ENCODE measurements at places on chromosomes 16 and 17. TPM values are rescaled to one million over a fixed set of nuclear protein-coding genes. Genes with fewer than 3 reads are reported as not detected.

The TEDC2 gene
- 3.6 TPM for total RNA-seq

The ABCC3 gene
- 270 TPM for total RNA-seq

The LGALS9B gene
- total RNA-seq, result 8.6 TPM

The HOXB1 gene
- not detected for total RNA-seq

The AGRP gene
- total RNA-seq, result not detected

The ODF4 gene
- not detected for total RNA-seq

The TSNAXIP1 gene
- not detected for total RNA-seq

The CYB5B gene
- total RNA-seq, result 76.3 TPM

The MARCHF10 gene
- not detected for total RNA-seq

The RNU2-1 gene
- total RNA-seq, result not detected

The LRRC75A gene
- 17.0 TPM for total RNA-seq

- DNase-seq, result no peak
- no peak overlapping the region for H3K4me3 ChIP-seq
- no peaks in the 10 kb centered on the region for H3K27me3 ChIP-seq
- no peaks in the 10 kb centered on the region for H3K36me3 ChIP-seq
These were observed 124.4 kb downstream of the SPACA3 start for GRCh38 chr17:33116021-33116551.

- H3K27me3 ChIP-seq, result no peaks in the 10 kb centered on the region
- no peaks in the 10 kb centered on the region for H3K36me3 ChIP-seq
- DNase-seq, result peak; percentile 50
These were observed 2.7 kb upstream of the SNX20 start for GRCh38 chr16:50683689-50684374.

DNA sequence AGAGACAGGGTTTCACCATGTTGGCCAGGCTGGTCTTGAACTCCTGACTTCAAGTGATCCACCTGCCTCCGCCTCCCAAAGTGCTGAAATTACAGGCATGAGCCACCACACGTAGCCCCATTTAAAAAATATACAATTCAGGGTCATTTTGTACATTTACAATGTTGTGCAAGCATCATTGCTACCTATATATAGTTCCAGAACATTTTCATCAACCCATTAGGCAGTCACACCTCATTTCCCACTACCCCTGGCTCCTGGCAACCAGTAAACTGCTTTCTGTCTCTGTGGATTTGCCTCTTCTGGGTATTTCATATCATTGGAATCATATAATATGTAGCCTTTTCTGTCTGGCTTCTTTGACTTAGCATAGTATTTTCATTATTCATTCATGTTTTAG lies 6.7 kb downstream of the LRRC36 start:
- no peaks in the 10 kb centered on the region for H3K36me3 ChIP-seq
- H3K4me3 ChIP-seq, result no peak overlapping the region
- H3K27ac ChIP-seq, result no peak overlapping the region
- no peaks in the 10 kb centered on the region for H3K4me1 ChIP-seq
- no peaks in the 10 kb centered on the region for H3K27me3 ChIP-seq

- DNase-seq, result peak; percentile 65
- H3K4me1 ChIP-seq, result peaks cover 15% of the 10 kb centered on the region
- H3K4me3 ChIP-seq, result peak overlapping the region; percentile 6
- peak overlapping the region; percentile 48 for H3K27ac ChIP-seq
- no peaks in the 10 kb centered on the region for H3K27me3 ChIP-seq
These were observed 22.2 kb upstream of the CYLD start for GRCh38 chr16:50719401-50720337.

GRCh38 chr16:89693289-89693731 lies 6.8 kb downstream of the CDK10 start:
- DNase-seq, result no peak
- H3K4me1 ChIP-seq, result peaks cover 25% of the 10 kb centered on the region
- H3K27me3 ChIP-seq, result no peaks in the 10 kb centered on the region
- no peak overlapping the region for H3K4me3 ChIP-seq
- no peak overlapping the region for H3K27ac ChIP-seq

GRCh38 chr16:48359983-48360382 lies 25.2 kb downstream of the SIAH1 start:
- H3K27me3 ChIP-seq, result no peaks in the 10 kb centered on the region
- peaks cover 6% of the 10 kb centered on the region for H3K36me3 ChIP-seq
- H3K4me3 ChIP-seq, result no peak overlapping the region
- no peak for DNase-seq
- H3K4me1 ChIP-seq, result peaks cover 1% of the 10 kb centered on the region

- peaks cover 10% of the 10 kb centered on the region for H3K36me3 ChIP-seq
- no peak overlapping the region for H3K27ac ChIP-seq
- peak; percentile 55 for DNase-seq
- H3K4me1 ChIP-seq, result no peaks in the 10 kb centered on the region
- H3K27me3 ChIP-seq, result no peaks in the 10 kb centered on the region
- H3K4me3 ChIP-seq, result no peak overlapping the region
These were observed 9.9 kb downstream of the CMTM2 start for GRCh38 chr16:66588981-66589713.

- H3K4me1 ChIP-seq, result peaks cover 16% of the 10 kb centered on the region
- no peak overlapping the region for H3K27ac ChIP-seq
- H3K4me3 ChIP-seq, result no peak overlapping the region
- no peak for DNase-seq
These were observed 10.8 kb downstream of the LYRM1 start for GRCh38 chr16:20911361-20911760.

- no peak for DNase-seq
- H3K27ac ChIP-seq, result no peak overlapping the region
- H3K4me3 ChIP-seq, result no peak overlapping the region
- peaks cover 7% of the 10 kb centered on the region for H3K4me1 ChIP-seq
- peaks cover 24% of the 10 kb centered on the region for H3K27me3 ChIP-seq
- no peaks in the 10 kb centered on the region for H3K36me3 ChIP-seq
These were observed 399.5 kb upstream of the TNRC6C start for GRCh38 chr17:77558846-77559626.

- no peak overlapping the region for H3K27ac ChIP-seq
- H3K4me1 ChIP-seq, result no peaks in the 10 kb centered on the region
- no peaks in the 10 kb centered on the region for H3K27me3 ChIP-seq
These were observed 254.1 kb upstream of the KCNJ16 start for GRCh38 chr17:69820876-69821473.

DNA sequence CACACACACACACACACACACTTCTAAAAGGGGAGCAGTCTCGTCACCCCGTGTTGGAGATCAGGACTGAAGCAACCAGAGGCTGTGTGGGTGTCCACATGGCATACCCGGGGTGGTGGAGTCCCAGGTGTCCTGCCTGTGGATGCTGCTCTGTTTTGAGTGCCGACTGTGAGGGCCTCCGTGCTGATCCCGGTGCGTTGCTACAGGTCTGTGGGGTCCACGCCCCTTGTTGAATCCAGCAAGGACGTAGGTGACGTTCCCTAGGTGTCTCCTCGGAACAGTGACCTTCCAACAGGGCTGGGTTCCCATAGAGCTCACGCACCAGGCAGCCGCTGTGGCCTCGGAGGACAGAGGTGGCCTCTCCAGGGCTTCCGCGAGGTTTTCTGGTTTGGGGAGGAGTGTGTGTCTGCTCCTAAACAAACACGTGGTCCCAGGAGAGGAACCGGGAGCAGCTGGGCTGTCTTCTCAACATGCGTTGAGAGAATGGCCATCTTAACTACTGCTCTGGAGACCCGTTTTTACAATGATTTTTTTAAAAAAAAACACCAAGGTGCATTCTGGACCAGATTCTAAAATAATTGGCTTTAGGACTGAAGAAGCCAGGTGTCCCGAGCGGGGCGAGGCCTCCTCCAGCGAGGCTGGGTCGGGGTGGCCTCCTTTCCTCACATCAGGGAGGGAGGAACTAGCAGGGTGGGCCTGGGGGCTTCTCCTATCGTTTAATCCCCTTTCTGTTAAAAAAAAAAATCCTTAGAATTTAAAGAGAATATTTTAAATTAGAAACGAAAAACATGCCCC lies 100.6 kb upstream of the ZNF750 start:
- H3K4me3 ChIP-seq, result no peak overlapping the region
- DNase-seq, result no peak
- H3K27ac ChIP-seq, result no peak overlapping the region
- H3K36me3 ChIP-seq, result peaks cover 91% of the 10 kb centered on the region

GRCh38 chr17:77131904-77132303 lies 8.9 kb upstream of the SEC14L1 start:
- H3K4me3 ChIP-seq, result no peak overlapping the region
- H3K36me3 ChIP-seq, result no peaks in the 10 kb centered on the region
- peak overlapping the region; percentile 30 for H3K27ac ChIP-seq

- H3K36me3 ChIP-seq, result no peaks in the 10 kb centered on the region
- DNase-seq, result no peak
- H3K27ac ChIP-seq, result no peak overlapping the region
These were observed 234.5 kb downstream of the NTN1 start for GRCh38 chr17:9255833-9256232.

DNA sequence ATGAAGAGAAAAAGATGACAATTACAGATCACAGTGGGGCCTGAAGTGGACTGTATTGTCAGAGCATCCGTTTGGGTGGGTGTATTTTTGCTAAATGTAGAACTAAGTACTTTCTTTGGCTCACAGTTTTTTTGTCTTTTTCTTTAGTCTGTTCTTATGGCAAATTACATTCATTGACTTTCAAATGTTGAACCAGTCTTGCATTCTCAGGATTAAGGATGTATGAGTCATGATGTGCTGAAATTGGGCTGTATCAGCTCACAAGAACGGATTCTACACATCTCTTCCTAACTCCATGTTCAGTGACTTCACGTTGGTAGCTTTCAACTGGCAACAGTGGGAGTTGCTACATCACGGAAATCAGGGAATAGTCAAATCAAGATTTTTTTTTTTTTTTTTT lies 66.5 kb downstream of the TEX2 start:
- DNase-seq, result no peak
- no peak overlapping the region for H3K27ac ChIP-seq
- no peaks in the 10 kb centered on the region for H3K27me3 ChIP-seq
- peaks cover 6% of the 10 kb centered on the region for H3K4me1 ChIP-seq

- H3K27ac ChIP-seq, result peak overlapping the region; percentile 56
- H3K4me1 ChIP-seq, result peaks cover 12% of the 10 kb centered on the region
- peak overlapping the region; percentile 37 for H3K4me3 ChIP-seq
These were observed 14.4 kb downstream of the ZNF232 start for GRCh38 chr17:5097101-5097834.

DNA sequence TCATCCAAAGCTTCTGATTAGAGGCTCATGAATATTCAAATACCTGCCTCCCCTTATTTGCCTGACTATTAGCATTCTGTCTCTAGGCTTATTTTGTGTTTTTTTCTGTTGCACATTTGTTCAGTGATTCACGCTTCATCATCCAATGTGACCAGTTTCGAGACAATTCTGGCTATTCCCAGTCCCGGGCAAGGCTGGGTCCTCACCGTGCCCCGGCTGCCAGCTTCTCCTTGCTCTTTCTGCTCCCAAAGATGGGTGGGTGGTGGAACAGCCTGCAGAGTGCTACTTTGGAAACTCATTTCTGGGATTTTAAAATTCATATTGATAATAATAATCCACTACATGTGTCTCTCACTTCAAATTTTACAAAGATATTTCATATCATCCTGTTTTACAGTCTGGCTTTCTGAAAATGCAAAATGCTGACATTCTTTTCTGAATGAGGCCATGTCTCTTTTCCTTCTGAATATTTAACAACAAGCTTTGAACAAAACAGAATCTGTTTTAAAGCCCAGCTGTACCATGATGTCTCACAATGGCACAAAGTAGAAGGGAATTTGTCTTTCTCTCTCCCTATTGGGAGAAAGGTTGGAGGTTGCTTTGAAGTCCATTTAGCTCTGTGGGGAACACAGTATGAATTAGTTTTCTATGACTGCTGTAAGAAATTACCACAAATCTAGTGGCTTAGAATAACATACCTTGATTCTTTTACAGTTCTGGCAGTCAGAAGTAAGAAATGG lies 116.9 kb upstream of the CDH13 start:
- no peaks in the 10 kb centered on the region for H3K36me3 ChIP-seq
- no peaks in the 10 kb centered on the region for H3K27me3 ChIP-seq
- no peaks in the 10 kb centered on the region for H3K4me1 ChIP-seq
- no peak overlapping the region for H3K27ac ChIP-seq
- H3K4me3 ChIP-seq, result no peak overlapping the region

DNA sequence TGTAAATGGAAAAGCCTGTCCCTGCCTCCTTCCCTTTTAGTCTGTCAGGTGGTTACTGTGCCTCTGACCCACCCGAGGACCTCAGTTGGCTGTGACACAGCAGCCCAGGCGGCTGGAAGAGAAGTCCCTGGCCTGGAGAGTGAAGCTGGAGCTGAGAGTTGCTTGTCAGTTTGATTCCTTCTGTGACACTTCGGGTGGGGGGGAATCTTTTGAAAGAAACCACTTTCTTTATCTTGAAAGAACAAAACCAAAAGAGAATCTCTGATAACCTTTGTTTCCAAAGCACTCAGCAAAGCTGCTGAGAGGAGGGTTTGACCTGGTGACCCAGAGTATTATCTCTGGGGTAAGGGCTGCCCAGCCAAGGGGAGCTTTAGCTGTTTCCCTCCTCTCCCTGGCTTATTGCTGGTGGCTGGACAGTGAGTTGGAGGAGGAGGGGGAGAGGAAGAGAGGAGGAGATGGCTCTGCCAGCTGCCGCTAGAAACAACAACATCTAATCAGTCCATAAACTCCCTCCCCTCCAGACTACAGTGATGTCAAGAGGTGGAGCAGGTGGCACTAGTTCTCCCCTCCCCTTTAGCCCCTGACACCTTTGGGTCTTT lies 34.0 kb downstream of the YPEL2 start:
- no peak overlapping the region for H3K4me3 ChIP-seq
- no peaks in the 10 kb centered on the region for H3K27me3 ChIP-seq
- peak overlapping the region; percentile 95 for H3K27ac ChIP-seq
- H3K36me3 ChIP-seq, result no peaks in the 10 kb centered on the region
- peaks cover 99% of the 10 kb centered on the region for H3K4me1 ChIP-seq

GRCh38 chr17:17736205-17737183 lies 55.2 kb downstream of the RAI1 start:
- H3K27me3 ChIP-seq, result no peaks in the 10 kb centered on the region
- peaks cover 65% of the 10 kb centered on the region for H3K4me1 ChIP-seq
- H3K27ac ChIP-seq, result peak overlapping the region; percentile 86
- H3K36me3 ChIP-seq, result no peaks in the 10 kb centered on the region
- DNase-seq, result peak; percentile 39
- no peak overlapping the region for H3K4me3 ChIP-seq

- H3K4me3 ChIP-seq, result no peak overlapping the region
- DNase-seq, result no peak
- H3K36me3 ChIP-seq, result no peaks in the 10 kb centered on the region
These were observed 216.8 kb upstream of the RPL38 start for GRCh38 chr17:73986641-73987177.

DNA sequence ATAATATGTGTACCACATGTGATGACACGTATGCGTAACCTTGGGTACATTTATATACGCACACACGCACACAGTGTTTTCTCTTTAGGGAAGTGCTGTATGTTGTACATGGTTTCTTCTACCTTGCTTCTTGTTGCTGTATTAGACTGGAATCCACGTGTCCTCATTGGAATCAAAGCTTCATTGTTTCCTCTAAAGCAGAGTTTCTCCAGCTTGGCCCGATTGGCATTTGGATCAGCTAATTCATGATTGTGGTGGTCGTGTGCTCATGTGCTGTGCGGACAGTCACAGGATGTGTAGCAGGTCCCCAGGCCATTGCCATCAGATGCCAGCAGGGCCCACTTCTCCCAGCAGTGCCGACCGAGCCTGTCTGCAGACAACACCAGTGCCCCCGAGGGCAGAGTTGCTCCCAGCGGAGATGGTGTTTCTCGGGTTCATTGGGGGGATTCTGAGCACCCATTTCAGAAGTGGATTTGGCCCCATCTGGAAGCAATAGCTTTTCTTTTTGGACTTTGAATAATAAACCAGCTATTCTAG lies 148.4 kb downstream of the RPTOR start:
- H3K4me1 ChIP-seq, result peaks cover 9% of the 10 kb centered on the region
- no peak for DNase-seq
- no peak overlapping the region for H3K27ac ChIP-seq
- no peaks in the 10 kb centered on the region for H3K27me3 ChIP-seq
- H3K4me3 ChIP-seq, result no peak overlapping the region

GRCh38 chr16:88575251-88575650 lies 5.0 kb downstream of the ZC3H18 start:
- DNase-seq, result no peak
- H3K4me1 ChIP-seq, result peaks cover 13% of the 10 kb centered on the region

Data from stomach (tissue), 19 donors.